ENCODE measurements at places on chromosomes 6 and 20. TPM values are rescaled to one million over a fixed set of nuclear protein-coding genes. Genes with fewer than 3 reads are reported as not detected.

The HS3ST5 gene
- not detected for total RNA-seq

The ADGRF4 gene
- 0.37 TPM for total RNA-seq

The CFAP61 gene
- not detected for total RNA-seq

The ENPP1 gene
- total RNA-seq, result 31.3 TPM

The ZNF334 gene
- total RNA-seq, result 1.9 TPM
